Stromal cell of bone marrow (primary cell): ENCODE measurements at places on chromosomes 11 and 22.

DNA sequence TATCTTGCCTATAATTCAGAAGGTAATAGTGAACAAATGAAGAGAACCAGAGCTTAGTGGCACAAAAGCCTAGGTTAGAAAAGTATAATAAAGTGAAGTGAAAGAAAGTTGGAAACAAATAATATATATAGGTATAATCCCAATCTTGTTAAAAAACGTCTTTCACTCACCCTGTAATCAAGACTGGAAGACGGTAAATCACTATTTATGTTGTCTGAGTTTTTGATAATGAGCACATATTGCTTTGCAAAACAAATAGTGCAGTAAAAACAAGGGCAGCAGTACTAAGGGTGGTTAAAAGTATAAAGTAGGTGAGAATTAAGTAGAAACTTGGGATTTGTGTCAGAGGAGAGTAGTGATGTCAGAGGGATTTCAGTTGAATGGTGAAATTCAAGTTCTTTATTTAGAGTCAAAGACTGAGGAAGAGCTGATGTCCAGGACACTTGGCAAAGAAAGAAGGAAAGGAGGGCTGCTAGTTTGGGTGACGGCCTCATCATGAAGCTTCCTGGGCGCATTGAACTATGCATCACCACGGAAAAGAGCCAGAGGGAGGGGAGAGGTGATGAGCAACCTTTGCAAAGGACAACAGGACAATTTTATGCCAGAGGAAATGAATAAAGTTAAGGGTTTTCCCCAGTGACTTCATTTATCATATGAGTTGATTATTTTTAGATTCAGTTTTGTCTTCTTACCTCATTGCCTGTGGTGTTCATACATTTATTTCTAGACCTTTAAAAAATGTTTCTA is 11.4 kb downstream of the NCAM1 start:
- no peak for DNase-seq

DNA sequence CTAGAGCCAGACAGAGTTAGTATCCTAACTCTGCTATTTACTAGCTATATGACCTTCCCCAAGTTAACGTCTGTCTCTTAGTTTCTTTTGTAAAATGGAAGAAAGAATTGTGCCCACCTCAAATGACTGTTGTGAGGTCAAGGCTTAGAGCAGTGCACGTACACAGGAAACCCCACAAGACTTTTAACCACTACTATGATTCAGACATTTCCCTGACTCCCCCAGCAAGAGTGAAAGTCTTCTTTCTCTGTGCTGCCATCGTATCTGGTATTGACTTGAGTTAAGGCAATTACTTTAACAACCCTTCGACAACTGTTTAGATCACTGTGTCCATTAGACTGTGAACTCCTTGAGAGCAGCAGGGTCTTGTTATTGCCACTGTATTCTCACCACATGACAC is 2.6 kb upstream of the OR52W1 start:
- DNase-seq, result no peak

DNA sequence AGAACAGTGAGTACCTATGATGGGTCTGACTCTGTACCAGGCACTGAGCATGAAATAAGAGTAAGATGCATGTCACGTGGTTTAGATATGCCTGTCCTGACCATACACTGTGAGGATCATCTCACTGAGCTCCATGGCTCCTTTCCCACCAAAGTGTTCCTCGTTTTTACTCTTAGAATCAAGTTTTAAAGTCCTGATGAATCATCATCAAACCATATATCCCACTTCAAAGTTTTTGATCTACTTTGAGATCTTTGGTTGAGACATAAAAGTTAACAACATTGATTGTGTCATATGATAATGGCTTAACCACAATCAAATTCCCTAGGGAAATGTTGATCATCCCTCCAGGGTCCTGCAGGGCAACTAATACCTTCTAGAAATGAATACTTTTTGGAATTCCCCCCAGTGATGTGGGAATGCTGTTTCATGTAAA is 12.8 kb downstream of the ETS1 start:
- no peak for DNase-seq

DNA sequence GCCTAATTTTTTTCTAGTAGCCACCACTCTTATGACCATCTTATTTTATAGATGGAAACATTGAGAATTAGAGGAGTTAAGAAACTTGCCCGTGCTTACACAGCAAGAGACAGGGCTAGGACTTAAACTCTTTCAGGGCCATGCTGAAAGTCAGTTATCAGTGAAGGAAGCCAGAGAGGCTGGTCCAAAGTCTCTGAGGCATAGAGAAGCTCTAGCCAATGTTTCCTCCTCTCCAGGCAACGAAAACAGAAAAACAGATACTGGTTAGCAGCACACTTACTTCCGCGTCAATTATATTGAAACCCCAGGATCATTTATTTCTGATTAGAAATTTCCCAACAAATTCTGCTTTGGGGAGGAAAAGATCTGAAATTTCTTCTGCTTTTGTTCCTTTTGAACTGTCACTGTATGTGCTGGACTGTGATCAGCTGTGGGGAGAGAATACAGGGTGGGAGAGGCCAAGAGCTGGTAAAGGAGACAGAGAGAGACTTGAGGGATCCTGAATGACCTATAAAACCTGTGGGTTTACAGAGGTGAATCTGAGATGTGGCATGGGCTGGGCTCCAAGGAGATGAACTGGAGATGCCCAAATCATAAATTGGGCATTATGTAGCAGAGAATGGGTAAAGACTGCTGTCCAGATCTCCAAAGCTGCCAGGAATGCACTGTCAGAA is 37.5 kb upstream of the CAPRIN1 start:
- no peak for DNase-seq

DNA sequence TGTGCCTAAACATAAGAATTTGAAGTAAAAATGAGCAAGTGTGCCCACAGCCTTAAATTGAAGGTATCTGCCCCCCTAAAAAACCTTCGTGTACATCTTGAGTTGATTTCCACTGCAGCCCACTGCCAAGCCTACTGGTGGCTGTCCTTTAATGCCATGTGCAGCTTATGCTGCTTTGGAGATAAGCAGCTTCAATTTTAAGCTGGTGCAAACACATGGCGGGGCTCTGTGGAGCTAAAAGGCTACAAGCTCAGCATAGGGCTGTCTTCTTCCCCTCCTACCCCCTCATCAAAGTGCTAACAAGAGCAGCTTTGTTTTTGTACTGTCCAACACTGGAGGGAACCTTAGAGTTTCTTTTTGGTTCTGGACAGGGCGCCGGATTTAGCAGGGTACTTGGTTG is 128.5 kb upstream of the LMO1 start:
- DNase-seq, result no peak

GRCh38 chr11:1573903-1574237 is 1.8 kb upstream of the DUSP8 start:
- DNase-seq, result no peak

DNA sequence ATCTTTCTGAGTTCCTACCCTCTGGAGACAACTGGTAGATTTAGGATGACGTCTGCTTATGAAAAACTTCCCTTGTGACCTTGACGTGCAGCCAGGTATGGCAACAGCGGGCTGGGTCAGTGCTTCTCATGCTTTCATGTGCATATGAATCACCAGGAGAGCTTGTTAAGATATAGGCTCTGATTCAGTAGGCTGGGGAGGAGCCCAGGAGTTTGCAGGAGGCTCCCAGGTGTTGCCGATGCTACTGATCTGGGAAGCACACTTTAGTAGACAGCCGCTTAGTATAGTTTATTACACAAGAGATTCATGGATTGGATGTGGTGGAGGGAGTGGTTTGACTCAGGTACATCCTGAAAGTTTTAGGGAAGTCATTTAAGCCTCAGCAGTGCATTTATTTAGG is 23.8 kb downstream of the DIXDC1 start:
- DNase-seq, result no peak

GRCh38 chr11:115724666-115725065 is 220.5 kb upstream of the CADM1 start:
- DNase-seq, result peak; percentile 26

DNA sequence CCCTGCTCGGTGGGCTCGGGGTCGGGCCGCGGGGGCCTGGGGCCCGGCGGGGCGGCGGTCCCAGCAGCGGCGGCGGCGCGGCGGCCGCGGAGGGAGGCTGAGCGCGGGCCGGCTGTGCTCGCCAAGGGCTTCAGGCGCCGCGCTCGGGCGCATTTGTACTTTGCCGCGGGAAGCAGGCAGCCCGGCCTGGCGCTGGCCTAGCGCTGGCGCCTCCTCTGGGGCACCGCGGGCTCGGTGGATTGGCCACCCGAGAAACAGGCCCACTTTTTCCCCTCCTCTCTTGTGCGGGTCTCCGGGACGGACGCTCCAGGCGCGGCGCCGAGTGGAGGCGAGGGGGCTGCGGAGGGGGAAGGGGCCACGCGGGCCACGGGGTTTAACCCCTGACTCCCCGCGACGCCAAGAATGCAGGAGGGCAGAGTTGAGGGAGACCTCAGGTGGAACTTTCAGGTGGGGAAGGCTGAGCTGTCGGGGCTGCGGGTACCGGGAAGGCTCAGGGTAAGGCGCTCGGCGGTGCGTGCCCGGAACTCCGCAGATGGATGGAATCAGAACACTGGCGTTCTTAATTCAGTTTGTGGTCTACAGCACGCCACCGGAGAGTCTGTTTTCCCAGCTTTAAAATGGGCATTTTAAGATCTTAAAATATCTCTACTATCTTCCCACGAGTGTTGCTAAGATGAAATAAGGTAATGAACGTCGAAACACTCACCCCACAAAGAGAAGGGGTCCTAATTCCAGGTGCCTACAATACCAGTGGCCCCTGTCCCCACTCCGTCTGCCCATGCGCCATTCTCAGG is at the start of gene CHRDL2:
Gene CHRDL2 (minus strand): TSS at position 126 of the 794 bp plus-strand sequence. CDS start 538 bp downstream, outside the sequence.
- DNase-seq, result no peak
